GM13976 (cell line): ENCODE measurements at places on chromosomes 1 and 21.

DNA sequence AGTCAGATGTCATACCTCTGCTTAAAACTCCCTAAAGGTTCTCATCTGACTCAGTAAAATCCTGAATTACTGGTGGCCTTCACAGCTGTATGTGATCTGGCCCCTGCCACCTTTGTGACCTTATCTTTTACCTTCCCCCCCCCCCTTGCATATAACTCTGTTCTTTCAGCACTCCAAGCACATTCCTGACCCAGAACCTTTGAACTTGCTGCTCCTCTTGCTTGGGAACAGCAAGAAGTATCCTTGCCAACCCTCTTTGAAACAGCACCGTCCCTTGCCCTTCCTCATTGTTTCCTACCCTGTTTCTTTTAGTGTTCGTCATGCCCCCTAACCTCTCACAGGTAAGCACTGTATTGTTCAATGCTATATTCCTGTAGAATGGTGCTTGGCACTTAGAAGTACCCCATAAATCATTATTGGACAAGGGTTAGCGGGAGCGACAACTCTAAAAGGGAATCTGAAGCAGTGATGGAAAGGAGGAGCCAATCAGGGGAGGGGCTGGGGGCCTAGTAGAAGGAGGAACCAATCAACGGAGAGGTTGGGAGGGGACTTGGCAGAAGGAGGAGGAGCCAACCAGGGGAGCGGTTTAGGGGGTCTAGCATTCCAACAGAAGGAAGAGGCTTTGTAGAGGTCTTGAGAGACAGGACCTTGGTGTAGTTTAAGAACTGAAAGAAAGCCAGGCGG, 13.9 kb downstream of the CACHD1 start:
- no peak for DNase-seq

- no peak for DNase-seq
Observed at GRCh38 chr1:160243767-160244166, 18.6 kb downstream of the DCAF8 start.

GRCh38 chr1:231929311-231929710, 302.7 kb downstream of the DISC1 start:
- DNase-seq, result no peak

DNA sequence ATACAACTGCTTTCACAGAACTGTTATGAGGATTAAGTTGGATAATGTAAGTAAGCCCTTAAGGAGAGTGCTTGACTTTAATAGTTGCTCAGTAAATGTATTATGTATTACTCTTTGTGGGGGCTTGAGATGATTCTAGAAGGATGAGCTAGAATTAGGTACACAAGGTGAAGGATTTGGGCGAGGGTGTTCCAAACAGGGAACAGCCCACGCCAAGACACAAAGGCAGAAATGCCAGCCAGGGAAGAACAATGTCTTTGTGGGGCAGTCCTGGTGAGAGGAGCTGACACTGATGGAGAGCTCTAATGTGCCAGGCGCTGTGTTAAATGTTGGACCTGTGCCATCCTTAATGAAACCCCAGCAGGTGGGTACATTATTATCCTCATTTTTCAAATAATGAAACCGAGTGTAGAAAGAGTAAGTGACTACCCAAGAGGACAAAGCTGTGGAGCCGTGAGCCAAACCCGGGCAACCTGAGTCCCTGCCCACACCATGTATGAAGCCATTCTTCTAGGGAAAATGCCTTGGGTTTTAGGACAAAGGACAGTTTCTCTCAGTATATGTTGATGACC, 362.4 kb downstream of the HHAT start:
- DNase-seq, result no peak

DNA sequence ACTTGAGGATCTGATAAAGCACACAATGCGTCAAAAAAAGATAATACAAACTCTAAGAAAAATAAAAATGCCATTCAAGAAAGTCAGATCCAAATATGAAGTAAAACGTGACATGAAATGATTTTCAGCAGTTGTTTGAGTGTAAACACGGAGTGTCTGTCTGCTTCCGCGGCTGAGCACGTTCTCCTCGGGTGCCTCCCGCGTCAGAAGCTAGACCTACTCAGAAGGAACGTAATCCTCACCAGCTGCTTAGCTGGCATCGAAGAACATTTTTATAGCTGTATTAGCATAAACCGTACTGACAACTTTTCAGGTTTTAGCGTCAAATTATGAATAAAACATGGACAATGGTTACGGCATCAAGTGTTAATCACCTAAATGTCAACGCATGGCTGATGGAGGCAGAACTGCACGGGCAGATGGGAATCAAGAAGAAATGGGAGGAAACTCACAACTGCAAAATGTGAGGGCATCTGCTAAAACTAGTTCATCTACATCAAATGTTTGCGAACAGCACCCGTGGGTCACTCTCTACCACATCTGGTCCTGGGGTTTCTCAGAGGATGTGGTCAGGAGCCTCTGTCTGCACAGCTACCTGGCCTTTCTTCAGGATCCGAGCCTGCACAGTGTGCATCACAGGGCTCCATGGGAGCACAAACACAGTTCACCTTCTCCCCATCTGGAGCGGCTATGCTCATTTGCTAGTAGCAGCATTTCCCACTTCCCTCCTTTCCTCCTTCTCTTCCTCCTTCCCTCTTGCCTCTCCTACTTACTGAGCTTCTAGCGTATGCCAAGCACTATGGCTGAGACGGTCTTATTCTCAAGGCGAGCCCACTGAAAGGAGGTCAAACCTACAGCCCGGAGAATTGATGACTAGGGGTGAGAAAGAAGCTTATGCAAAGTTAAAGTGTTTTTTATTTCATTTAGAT, 40.0 kb downstream of the RCAN1 start:
- no peak for DNase-seq

DNA sequence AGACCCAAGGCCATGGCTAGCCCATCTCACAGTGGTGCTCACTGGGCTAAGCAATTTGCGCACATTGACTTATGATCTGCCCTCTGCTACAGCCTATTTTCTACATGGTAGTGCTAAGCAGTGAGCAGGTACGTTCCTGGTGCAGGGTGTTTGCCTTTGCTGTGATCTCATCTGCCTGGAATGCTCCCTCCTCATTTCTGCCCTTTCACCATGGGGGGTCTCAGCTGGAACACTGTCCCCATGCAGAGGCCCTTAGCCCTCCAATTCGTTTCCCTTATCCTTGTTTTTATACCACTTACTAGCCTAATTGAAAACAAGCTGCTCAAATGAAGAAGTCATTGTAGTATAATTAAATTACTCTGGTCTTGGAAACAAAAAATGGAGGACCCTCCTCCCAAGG, 2.0 kb upstream of the B3GALT5 start:
- DNase-seq, result no peak

- no peak for DNase-seq
Observed at GRCh38 chr1:121525355-121525754, 340.6 kb downstream of the SRGAP2C start.

- DNase-seq, result no peak
Observed at GRCh38 chr1:67653304-67653703, 31.7 kb upstream of the GADD45A start.

GRCh38 chr1:180027949-180028445, 73.4 kb downstream of the CEP350 start:
- no peak for DNase-seq

DNA sequence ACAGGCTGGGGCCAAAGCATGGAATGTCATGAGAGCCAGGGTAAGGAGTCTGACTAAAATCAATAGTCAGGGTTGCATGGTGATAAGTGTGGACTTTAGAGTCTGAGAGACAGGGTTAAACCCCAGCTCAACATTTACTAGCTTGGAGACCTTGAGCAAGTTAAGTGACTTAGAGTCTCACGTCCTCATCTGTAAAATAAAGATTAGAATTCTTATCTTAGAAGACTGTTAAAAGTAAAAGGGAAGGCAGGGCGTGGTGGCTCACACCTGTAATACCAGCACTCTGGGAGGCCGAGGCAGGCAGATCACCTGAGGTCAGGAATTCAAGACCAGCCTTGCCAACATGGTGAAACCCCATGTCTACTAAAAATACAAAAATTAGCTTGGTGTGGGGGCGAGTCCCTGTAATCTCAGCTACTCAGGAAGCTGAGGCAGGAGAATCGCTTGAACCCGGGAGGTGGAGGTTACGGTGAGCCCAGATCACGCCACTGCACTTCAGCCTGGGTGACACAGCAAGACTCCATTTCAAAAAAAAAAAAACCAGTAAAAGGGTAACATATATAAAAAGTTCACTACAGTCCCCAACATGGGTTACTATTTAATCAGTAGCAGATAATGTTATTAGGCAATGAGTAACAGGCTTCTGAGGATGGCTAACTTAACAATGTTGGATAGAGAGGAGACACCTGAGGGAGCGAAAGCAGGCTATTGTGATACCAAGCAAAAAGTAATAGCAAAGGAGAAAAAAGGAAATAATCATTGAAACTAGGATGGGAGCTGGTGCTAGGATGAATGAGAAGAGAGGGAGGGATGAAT, 20.8 kb downstream of the TMCO1 start:
- no peak for DNase-seq

- no peak for DNase-seq
Observed at GRCh38 chr1:88799491-88799890, 91.9 kb downstream of the GTF2B start.

GRCh38 chr1:221865808-221866207, 123.9 kb upstream of the DUSP10 start:
- no peak for DNase-seq

- peak; percentile 55 for DNase-seq
Observed at GRCh38 chr1:59976194-59977074, 49.9 kb upstream of the CYP2J2 start.

DNA sequence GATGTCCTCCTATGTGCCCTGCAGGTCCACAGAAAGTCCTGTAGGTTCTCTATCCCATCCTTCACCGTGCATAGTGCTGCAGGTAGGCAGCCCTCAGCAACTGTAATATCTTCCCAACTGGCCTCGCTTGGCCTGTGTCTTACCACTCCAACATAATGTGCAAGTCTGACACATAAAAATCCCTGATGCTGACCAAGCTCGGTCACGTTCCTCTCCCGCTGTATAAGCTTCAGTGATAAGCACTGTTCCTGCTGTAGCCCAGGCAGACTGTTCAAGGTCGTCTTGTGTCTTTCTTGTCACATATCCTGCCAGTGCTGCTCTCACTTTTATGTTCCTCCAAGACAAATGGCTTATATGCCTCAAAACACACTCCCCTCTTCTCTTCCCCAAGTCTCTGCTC, 19.4 kb upstream of the KCNE1 start:
- DNase-seq, result no peak

GRCh38 chr1:196091397-196092135, 516.7 kb downstream of the KCNT2 start:
- DNase-seq, result no peak

DNA sequence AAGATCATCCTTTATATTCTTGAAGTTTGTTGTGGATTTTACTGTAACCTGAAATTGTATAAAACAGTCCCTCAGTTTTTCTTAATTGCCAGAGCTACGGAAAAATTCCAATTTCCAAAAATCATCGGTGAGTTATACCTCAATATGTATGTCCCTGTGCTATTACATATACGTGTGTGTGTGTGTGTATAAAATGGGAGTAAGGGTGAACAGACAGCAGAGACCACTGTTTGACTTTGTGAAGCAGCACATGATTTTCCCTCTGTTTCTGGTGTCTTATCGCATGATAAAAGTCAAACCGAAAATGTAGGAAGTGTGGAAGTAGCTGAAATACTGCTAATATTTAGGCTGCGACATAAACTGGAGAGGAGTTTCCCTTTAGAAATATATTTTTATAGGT, 1.2 kb downstream of the OR2T1 start:
- DNase-seq, result no peak

GRCh38 chr1:170097449-170097948, 23.0 kb upstream of the KIFAP3 start:
- DNase-seq, result no peak

DNA sequence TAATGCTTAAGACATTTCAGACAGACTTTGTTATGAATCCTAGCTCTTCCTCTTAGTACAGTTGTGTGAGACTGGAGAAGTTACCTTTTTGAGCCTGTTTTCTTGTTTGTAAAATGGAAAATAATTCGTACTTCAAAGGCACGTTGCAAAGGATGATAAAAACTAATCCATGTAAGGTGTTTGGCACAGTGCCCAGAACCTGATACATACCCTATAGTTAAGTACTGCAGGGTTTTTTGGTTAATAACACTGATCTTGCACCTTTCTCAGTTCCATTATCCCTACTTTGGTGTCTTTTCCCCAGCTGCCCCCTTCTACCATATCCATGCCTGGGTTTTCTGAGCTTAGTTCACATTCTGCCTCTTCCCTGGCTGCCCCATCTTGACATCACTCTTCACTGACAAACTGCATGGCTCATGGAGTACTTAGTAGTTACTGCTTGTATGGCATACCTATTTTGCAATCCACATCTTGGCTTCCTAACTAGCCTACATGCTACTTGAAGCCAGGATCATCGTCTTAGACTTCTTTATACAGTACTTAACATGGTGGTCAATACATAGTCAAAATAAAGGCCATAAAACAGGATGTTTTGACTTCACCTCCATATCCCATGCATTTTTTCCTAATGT, 10.1 kb downstream of the CCDC185 start:
- no peak for DNase-seq

GRCh38 chr1:32714277-32714676, 11.7 kb upstream of the SYNC start:
- DNase-seq, result no peak

DNA sequence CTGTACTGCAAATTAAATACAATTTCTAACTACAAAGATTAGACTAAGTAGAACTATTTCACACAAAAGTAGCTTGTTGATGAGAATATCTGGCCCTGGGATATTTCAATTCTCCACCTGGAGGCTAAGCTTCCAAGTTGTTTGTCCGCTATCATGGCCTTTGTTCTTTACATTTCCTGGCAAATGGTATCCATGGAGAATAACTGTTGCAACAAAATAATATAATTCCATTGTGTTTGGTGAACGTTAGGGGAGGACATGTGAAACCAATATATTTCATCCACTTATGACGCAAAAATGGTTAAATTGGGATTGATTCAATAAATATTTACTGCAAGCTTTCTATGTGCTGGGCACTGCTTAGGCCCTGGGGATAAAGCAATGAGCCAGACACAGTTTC, 565.4 kb downstream of the PTPRC start:
- DNase-seq, result no peak

GRCh38 chr1:3275471-3276340, 178.8 kb upstream of the ARHGEF16 start:
- no peak for DNase-seq

- peak; percentile 70 for DNase-seq
Observed at GRCh38 chr1:93814059-93814794, 64.8 kb downstream of the DNTTIP2 start.

- no peak for DNase-seq
Observed at GRCh38 chr1:9312168-9312720, 19.6 kb downstream of the SPSB1 start.

GRCh38 chr1:2585318-2586092, 1.1 kb upstream of the PRXL2B start:
- DNase-seq, result peak; percentile 74

DNA sequence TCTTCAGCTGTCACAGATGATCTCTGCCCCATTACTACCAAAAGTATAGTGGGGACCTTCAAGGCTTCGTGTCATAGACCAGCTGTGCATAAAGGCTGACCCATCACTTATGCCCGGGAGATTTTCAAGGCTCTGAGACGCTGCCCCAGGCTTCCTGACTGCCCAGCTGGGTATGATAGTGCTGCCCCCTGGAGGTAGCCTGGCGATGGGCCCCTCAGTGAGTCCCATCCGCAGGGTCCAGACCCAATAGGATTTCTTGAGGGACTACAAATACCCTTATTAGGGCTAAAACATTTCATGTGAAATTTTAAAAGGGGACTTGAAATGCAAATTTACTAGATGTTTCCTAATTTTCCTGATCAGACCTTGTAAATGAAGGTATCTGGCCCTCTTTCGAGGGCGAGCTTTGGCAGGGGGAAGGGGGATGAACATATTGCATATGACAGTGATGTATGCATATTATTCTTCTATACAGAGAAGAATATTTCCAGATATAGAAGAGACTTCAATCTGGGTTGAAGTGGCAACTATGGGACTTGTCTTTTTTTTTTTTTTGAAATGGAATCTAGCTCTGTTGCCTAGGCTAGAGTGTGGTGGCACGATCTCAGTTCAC, 11.7 kb upstream of the FCMR start:
- peak; percentile 80 for DNase-seq
